ENCODE measurements at places on chromosomes 4 and X. TPM values are rescaled to one million over a fixed set of nuclear protein-coding genes. Genes with fewer than 3 reads are reported as not detected.

Gene FAM13A
- total RNA-seq = 8.6 TPM

Gene BCAP31
- 157 TPM for total RNA-seq

Gene DSPP
- total RNA-seq = not detected

Gene HMX1
- total RNA-seq = not detected

Gene HOPX
- total RNA-seq = 36.9 TPM

Gene KANTR
- total RNA-seq = 8.2 TPM

Gene PDZD4
- 0.68 TPM for total RNA-seq

Gene MAGEB10
- total RNA-seq = not detected

Gene KIT
- 1.1 TPM for total RNA-seq

Gene MMRN1
- 0.95 TPM for total RNA-seq

Gene CLCN3
- 30.5 TPM for total RNA-seq

Gene XKRX
- total RNA-seq = 0.09 TPM

Gene RIPPLY1
- total RNA-seq = not detected

Gene SLC26A1
- 0.43 TPM for total RNA-seq

Gene MSMO1
- 38.9 TPM for total RNA-seq

Gene ZAR1
- total RNA-seq = not detected

Gene NWD2
- not detected for total RNA-seq

Gene PNMA6A
- 0.61 TPM for total RNA-seq

Gene CD38
- 176 TPM for total RNA-seq

Gene AASDH
- 12.2 TPM for total RNA-seq

Gene EMCN
- not detected for total RNA-seq

Gene TCEAL4
- total RNA-seq = 3.7 TPM

Gene PABPC1L2A
- total RNA-seq = not detected

Gene CENPE
- total RNA-seq = 47.6 TPM

Gene MCF2
- total RNA-seq = 0.34 TPM

Gene IL9R
- 225 TPM for total RNA-seq

Gene CLNK
- total RNA-seq = not detected

Gene DAPP1
- 30.0 TPM for total RNA-seq

Data from T-helper 2 cell treated with Interferon-gamma antibody and Interleukin-4, amounts not matched to agents 100 ng/mL and 5 ng/mL, for 36 hours (primary cell).